Renal cortical epithelial cell (primary cell): ENCODE measurements at places on chromosomes 1 and 21.
A peak's percentile ranks its signal among the peaks of the same experiment; 100 is the strongest.

DNA sequence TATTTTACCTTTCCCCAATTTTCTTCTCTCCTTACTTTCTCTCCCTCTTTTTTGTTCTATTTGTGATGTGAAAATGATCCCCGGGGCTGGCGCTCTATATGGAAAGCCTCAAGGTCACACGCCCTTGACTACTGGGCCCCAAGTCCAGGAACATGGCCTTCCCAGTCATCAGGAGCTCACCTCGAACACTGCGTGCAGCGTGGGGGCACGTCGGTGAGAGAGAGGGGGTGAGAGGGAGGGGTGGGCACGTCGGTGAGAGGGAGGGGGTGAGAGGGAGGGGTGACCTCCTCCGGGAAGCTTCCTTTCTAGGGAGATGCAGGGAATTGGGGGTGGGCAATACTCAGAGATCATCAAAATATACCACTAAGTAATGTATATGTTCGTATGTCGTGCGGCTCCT lies 94.6 kb upstream of the TMPRSS2 start:
- no peak for DNase-seq

- no peak for DNase-seq
Observed at GRCh38 chr1:223763251-223763650, 50.9 kb downstream of the CAPN2 start.

DNA sequence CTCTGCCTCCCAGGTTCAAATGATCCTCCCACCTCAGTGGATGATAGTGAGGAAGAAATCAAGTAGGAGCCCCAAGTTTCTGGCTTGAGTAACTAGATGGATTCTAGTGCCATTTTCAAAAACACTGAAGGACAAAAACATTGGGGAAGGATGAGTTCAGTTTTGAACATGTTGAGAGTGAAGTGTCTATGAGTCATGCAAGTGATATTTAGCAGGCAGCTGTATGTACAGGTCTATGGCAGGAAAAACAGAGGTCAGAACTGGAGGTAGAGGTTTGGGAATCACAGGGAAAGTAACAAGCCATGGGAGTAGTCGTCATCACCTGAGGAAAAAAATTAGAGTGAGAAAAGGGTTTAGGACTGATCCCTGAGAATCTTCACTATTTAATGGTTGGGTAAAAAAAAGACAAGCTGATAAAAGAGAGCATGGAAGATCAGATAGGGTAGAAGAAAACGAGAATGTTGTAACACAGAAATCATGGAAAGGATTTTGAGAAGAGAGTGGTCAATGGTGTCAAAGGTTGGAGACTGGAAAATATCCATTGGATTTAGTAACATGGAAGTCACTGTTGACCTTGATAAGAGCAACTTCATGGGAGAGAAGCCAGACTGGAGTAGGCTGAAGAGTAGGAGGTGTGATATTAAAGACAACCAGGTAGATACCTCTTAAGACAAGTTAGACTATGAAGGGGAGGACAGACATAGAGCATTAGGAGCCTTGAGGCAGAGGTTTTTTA lies 53.1 kb downstream of the DIPK1A start:
- peak; percentile 26 for DNase-seq

GRCh38 chr1:206590025-206590758 lies 22.1 kb downstream of the EIF2D start:
- peak; percentile 75 for DNase-seq

DNA sequence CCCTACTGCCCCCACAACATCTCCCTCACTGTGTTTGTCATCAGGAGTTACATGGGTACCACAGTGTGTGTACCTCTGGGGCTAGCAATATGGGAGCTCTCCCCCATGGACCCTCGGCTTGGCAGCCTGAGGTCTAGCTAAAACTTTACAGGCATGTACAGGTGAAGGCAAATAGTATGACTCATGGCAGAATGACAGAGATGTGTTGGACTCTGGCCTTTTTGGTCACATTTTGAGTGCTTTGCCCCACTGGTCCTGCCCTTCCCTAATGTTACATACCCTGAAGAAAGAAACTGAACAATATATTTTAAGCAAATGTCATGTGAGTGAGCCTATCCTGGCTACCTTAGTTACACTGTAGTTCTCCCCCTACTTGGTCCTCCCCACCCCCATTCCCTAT lies 124.0 kb downstream of the NGF start:
- no peak for DNase-seq
